Breast epithelium (tissue), 4 donors: ENCODE measurements at places on chromosomes 1 and 21.

GRCh38 chr1:88296642-88297041, 387.4 kb upstream of the PKN2 start:
- H3K4me1 ChIP-seq: no peaks in the 10 kb centered on the region
- H3K36me3 ChIP-seq: no peaks in the 10 kb centered on the region
- H3K27me3 ChIP-seq: no peaks in the 10 kb centered on the region

DNA sequence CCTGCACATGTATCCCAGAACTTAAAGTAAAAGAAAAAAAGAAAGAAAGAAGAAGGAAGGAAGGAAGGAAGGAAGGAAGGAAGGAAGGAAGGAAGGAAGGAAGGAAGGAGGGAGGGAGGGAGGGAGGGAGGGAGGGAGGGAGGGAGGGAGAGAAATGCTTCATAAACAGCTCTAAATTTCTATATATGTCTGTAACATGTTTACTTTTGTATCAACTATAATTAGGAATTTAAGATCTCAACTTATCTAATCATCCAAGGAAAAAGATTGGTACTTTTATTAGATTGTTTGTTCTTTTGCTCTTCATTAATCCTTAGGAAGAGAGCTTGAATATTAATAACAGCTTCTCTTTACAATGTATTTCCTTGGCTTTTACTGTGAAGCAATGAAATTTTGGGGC, 195.4 kb upstream of the PRMT6 start:
- H3K27ac ChIP-seq: no peak overlapping the region
- H3K27me3 ChIP-seq: no peaks in the 10 kb centered on the region
- no peak for DNase-seq
- H3K36me3 ChIP-seq: no peaks in the 10 kb centered on the region

- DNase-seq: no peak
- H3K27me3 ChIP-seq: no peaks in the 10 kb centered on the region
- no peaks in the 10 kb centered on the region for H3K4me1 ChIP-seq
- no peak overlapping the region for H3K4me3 ChIP-seq
- no peaks in the 10 kb centered on the region for H3K36me3 ChIP-seq
- H3K27ac ChIP-seq: no peak overlapping the region
Observed at GRCh38 chr1:98813738-98814309, 152.3 kb downstream of the SNX7 start.

- DNase-seq: no peak
- H3K27ac ChIP-seq: no peak overlapping the region
- no peaks in the 10 kb centered on the region for H3K4me1 ChIP-seq
- H3K27me3 ChIP-seq: no peaks in the 10 kb centered on the region
- no peaks in the 10 kb centered on the region for H3K36me3 ChIP-seq
Observed at GRCh38 chr1:157369808-157370521, 182.3 kb downstream of the FCRL5 start.

DNA sequence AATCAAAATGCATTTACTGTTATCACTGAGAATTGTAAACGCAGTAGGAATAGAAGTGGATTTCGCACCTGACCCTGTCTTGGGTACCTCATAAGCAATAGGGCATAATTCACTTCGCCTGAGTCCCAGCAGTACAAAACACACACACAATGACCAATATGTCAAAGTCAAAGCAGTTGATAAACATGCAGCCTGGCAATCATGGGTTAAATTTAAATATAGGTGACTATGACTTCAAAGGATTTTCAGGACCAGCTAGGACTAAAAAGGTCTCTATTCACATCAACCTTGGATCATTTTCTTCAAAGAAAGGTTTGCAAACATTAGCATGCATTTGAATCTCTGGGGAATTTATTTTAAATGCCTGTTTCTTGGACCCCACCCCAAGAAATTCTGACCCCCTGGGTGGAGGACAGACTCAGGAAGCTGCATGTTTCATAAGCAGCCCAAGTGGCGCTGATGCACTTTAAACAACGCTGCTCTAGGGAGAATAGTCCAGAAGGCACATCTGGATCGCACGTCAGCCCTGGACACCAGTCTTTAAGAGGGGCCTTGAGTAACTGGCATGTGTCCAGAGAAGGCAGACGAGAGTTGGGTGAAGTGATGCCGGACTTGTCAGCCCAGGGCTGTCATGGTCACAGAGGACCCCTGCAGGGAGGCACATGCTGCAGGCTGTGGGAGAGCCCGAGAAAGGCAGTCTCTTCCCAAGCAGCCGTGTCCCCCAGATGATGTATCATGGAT, 55.7 kb upstream of the EFHD2 start:
- no peaks in the 10 kb centered on the region for H3K27me3 ChIP-seq
- H3K36me3 ChIP-seq: no peaks in the 10 kb centered on the region
- DNase-seq: no peak
- no peak overlapping the region for H3K27ac ChIP-seq

- no peaks in the 10 kb centered on the region for H3K27me3 ChIP-seq
- H3K4me1 ChIP-seq: peaks cover 2% of the 10 kb centered on the region
Observed at GRCh38 chr1:41766041-41766440, 152.7 kb downstream of the HIVEP3 start.

GRCh38 chr1:84887261-84887934, 5.6 kb downstream of the LPAR3 start:
- H3K27ac ChIP-seq: no peak overlapping the region
- H3K4me1 ChIP-seq: no peaks in the 10 kb centered on the region
- no peaks in the 10 kb centered on the region for H3K36me3 ChIP-seq
- H3K27me3 ChIP-seq: peaks cover 3% of the 10 kb centered on the region
- no peak overlapping the region for H3K4me3 ChIP-seq

DNA sequence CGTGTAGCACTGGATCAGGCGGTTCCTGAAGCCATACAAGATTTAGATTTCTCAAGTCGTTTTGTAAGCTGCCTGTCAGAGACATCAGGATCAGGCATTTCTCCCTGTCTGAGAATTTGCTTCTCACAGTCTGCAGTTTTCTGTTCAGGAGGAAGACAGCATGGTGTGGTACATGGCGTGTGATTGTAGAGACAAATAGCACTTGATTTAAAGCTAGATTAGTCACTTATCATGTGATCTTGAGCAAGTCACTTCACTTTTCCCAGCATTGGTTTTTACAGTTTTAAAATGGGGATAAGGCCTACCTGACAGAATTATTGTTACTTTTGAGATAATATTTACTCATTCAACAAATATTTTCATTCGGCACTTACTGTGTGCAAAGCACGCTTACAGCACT, 63.3 kb downstream of the AK4 start:
- no peak for DNase-seq
- no peak overlapping the region for H3K4me3 ChIP-seq
- H3K27me3 ChIP-seq: no peaks in the 10 kb centered on the region
- H3K4me1 ChIP-seq: peaks cover 4% of the 10 kb centered on the region
- no peak overlapping the region for H3K27ac ChIP-seq
- H3K36me3 ChIP-seq: no peaks in the 10 kb centered on the region

- H3K36me3 ChIP-seq: no peaks in the 10 kb centered on the region
- no peaks in the 10 kb centered on the region for H3K27me3 ChIP-seq
- DNase-seq: no peak
- no peak overlapping the region for H3K4me3 ChIP-seq
- H3K27ac ChIP-seq: no peak overlapping the region
Observed at GRCh38 chr1:205663286-205663936, 16.9 kb downstream of the SLC45A3 start.

DNA sequence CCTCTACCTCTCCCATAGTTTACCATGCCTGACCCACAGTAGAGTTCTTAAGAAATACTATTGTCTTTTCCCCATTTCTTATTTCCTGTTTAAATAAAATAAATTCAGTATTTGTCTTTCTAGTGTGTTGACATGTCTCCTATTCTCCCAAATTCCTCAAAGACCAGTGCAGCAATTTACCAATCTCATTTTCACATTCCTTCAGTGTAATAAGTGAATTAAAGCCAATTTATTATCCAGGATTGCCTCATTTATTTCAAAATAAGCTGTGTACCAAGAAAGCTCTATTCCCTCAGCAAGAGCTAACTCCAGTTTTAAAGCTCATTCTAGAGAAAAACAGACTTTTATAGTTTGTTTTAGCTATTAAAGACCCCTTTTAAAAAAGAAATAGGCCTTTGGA, 49.9 kb downstream of the DISC1 start:
- no peak overlapping the region for H3K27ac ChIP-seq
- no peaks in the 10 kb centered on the region for H3K36me3 ChIP-seq
- no peak for DNase-seq
- no peak overlapping the region for H3K4me3 ChIP-seq

GRCh38 chr1:240169188-240169587, 77.5 kb downstream of the FMN2 start:
- no peak overlapping the region for H3K27ac ChIP-seq
- no peaks in the 10 kb centered on the region for H3K27me3 ChIP-seq
- H3K4me1 ChIP-seq: no peaks in the 10 kb centered on the region
- DNase-seq: no peak

DNA sequence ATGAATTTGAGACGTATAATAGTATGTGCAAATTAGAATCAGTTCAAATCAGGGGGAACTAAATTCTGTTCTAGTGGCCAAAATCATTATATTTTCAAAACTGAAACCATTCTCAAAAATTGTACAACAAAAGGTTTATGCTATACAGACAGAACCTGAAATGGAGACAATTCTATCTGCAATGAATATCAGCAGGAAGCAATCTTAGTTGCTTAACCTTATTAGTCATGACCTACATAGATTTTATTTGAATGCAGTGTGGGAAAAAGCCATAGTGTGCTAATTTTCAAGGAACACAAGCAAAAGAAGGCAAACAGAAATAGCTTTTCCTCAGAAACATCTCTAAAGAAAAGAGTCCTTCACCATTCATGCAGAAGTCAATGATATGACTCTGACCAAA, 6.5 kb downstream of the AK5 start:
- no peak for DNase-seq
- no peaks in the 10 kb centered on the region for H3K4me1 ChIP-seq
- H3K27ac ChIP-seq: no peak overlapping the region
- no peak overlapping the region for H3K4me3 ChIP-seq

DNA sequence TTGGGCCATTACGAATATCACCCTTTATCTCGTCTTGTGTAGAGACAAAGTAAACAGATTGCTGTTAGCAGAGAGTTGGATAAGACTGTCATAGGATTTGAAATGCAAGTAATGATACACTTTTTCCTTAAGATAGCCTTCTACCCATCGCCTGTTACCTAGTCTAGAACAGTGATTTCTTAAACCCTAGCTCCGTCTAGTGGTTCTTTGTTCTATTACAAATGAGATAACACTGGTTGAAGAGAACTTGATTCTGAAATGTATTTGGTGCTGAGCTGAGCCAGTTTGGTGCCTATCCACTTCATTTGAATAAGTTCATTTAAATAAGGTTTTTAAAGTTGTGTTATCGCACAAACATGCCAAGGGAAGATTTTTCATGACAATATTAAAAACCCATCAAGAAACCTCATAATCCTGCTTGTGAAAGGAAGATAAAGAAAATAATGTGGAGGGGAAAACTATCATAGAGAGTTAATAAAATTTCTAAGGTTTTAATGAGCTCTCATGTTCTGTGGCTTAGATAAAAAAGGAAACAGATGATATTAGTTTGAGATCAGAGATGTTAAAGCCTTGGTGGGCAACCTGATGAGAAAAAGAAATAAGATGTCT, 1.5 kb upstream of the KCNH1 start:
- no peak overlapping the region for H3K27ac ChIP-seq
- H3K36me3 ChIP-seq: no peaks in the 10 kb centered on the region
- DNase-seq: no peak
- no peak overlapping the region for H3K4me3 ChIP-seq
- no peaks in the 10 kb centered on the region for H3K27me3 ChIP-seq
- peaks cover 5% of the 10 kb centered on the region for H3K4me1 ChIP-seq

DNA sequence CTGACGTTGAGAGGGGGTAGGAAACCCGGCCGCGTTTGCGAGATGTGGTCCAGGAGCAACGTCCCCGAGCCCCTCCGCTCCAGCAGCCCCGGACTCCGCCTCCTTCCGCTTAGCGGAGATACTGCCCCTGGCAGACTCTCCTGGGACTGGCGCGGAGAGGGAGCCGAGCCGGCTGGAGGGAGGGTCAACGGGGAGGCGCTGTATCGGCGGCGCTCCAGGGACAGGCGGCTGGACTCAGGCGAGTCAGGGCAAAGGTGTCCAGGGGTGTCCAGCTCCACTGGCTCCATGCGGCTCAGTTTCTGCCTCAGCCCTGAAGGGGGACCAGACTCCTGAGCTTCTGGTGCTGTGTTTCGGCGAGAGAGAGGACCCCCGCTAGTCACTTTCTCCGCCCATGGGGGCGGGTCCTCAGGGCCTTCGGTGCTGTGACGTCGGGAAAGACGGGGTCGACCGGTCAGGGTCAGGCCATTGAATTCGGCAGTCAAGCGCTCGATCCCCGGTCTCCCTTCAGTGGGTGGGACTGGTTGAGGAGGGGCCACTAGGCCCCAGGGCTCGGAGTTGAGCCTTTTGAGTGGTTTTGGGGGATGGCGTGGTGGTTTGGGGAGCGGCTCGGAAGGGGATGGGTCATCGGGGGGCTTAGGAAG, 2.8 kb upstream of the LIX1L start:
- DNase-seq: peak; percentile 55
- peaks cover 12% of the 10 kb centered on the region for H3K4me1 ChIP-seq
- no peaks in the 10 kb centered on the region for H3K36me3 ChIP-seq
- H3K27me3 ChIP-seq: no peaks in the 10 kb centered on the region
- peak overlapping the region; percentile 94 for H3K27ac ChIP-seq

- no peak for DNase-seq
- peaks cover 6% of the 10 kb centered on the region for H3K27me3 ChIP-seq
- H3K27ac ChIP-seq: no peak overlapping the region
- H3K36me3 ChIP-seq: no peaks in the 10 kb centered on the region
Observed at GRCh38 chr1:159211331-159212136, 6.9 kb downstream of the ACKR1 start.

- no peaks in the 10 kb centered on the region for H3K27me3 ChIP-seq
- H3K4me1 ChIP-seq: no peaks in the 10 kb centered on the region
- H3K27ac ChIP-seq: peak overlapping the region; percentile 41
- no peak overlapping the region for H3K4me3 ChIP-seq
Observed at GRCh38 chr21:35168735-35169134, 119.6 kb upstream of the RUNX1 start.

- no peak overlapping the region for H3K4me3 ChIP-seq
- H3K27ac ChIP-seq: no peak overlapping the region
- H3K27me3 ChIP-seq: no peaks in the 10 kb centered on the region
- H3K4me1 ChIP-seq: no peaks in the 10 kb centered on the region
Observed at GRCh38 chr21:35113064-35113463, 64.0 kb upstream of the RUNX1 start.

DNA sequence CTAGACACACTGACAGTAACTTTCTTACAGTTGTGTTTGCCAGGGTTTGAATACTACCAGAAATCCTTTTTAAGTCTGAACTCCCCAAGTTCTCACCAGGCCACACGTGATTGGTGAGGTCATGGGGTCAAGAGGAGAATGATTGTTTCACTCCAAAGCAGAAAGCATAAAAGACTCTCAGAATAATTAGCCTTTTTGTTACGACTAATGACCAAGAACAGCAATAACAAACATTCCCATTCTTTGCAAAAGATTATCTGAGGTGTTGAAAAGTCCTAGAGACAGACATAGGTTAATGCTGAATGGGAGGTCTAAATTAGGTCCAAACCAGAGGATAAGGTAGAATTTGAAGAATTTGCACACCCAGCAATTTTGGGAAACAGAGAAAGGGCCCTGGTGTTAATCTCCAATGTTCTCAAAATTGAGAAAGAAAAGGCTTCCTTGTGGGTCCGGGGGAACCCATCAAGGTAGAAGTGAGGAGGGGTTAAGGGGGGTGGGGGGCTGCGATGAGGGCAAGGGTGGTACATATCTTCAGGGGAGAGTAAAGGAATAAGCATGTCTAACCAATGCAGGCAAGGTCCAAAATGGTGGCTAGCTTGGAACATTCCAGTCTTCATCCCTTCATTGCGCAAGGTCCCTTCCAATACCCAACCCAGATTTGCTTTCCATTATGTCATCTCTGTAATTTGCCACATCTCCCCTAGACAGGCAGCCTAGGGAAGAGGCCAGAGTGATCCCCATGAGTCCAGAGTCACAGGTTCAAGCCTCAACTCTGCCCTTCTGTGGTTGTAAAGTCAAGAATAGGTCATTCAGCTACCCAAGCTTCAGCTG, 74.6 kb upstream of the NFIA start:
- no peaks in the 10 kb centered on the region for H3K27me3 ChIP-seq
- peak overlapping the region; percentile 32 for H3K27ac ChIP-seq
